ENCODE measurements at places on chromosomes 5 and 9. TPM values are rescaled to one million over a fixed set of nuclear protein-coding genes. Genes with fewer than 3 reads are reported as not detected.

ORM1 gene
- not detected for total RNA-seq

EPB41L4B gene
- 14.6 TPM for total RNA-seq

ARL14EPL gene
- total RNA-seq: not detected

PCDHB6 gene
- 0.78 TPM for total RNA-seq

Data from A549 treated with ZK216348 at 1 μM for 4 hours (cell line).